MM.1S (cell line): ENCODE measurements at places on chromosomes 11 and 22.

DNA sequence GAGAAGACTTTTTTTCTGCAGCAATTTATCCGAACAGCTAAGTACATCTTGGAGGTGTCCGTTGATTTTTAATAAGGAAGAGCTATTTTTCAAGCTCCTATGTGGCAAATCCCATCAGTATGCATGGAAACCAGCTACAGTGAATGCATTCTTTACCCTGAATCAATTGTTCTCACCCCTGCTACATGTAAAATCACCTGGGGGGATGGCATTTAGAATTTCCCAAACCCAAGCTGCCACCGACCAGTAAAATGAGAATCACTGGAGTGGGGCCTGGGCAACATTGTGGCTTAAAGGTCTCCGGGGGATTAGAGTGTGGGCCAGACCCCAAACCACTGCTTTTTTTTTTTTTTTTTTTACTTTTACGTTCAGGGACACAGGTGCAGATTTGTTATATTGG, 2.8 kb upstream of the ZNF195 start:
- no peak for DNase-seq

GRCh38 chr22:39723899-39724351, 153.4 kb downstream of the CACNA1I start:
- DNase-seq: no peak

DNA sequence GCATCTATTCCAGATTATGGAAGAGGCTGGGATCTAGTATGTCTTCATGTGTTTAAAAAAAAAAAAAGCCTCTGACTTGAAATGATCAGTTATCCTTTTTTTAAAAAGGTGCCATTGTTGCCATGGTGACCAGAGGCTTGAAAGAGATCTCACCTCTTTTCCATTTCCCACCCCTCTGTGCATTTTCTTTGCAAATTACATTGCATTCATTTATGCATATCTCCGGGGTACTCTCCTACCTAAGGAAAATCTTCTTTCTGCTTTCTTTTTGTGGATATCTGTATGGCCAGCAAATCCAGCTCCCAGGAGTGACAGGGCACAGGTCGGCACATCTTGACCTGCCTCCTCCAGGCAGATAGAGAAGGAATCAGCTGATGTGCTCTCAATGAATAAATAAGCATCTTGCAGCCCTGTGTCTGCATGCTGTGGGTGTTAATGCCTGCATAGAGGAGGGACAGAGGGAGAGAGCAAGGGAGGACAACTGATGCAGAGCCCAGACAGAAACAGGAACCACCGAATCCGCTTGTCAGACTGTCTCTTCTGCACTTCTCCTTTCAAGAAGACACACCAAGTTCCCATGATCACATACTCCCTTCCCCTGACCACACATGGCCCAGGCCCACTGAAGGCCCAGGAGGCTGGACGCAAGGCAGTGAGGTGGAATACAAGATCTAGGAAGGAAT, 50.9 kb downstream of the CWC15 start:
- no peak for DNase-seq

GRCh38 chr11:36411202-36411640, 98.9 kb downstream of the TRAF6 start:
- DNase-seq: no peak

DNA sequence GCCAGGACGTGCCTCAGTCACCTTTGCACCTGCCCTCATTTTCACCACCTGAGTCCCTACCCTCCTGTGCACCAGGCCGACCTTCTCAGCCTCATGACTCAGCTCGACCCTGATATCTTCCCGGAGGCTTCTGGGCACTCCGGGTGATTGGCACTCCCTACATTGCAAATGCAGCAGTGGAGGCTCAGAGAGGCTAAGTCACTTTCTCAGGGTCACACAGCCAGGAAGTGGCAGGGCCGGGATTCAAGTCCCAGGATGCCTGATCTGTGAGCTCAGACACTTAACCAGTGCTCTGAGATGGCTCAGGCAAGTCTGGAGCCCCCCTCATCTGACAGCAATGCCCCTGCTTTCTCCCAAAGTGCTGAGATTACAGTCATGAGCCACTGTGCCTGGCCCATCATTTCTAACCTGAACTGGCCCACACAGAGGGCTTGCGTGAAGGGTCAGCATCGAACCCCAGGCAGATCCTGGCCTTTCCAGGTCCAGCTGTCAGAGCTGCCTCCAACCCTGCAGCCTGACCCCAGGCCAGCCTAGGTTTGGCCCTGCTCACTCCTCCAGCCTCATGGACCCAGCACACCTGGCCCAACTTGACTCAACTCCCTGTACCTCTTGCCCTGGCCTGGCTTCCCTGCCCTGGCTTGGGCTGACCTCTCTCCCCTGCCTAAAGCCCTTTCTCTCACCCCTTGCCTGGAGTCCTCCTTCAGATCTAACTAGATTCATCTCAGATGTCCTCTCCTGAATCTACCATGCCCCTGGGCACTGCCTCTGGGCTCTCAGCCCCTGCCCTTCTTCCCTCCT, 40.7 kb upstream of the RTL6 start:
- no peak for DNase-seq

DNA sequence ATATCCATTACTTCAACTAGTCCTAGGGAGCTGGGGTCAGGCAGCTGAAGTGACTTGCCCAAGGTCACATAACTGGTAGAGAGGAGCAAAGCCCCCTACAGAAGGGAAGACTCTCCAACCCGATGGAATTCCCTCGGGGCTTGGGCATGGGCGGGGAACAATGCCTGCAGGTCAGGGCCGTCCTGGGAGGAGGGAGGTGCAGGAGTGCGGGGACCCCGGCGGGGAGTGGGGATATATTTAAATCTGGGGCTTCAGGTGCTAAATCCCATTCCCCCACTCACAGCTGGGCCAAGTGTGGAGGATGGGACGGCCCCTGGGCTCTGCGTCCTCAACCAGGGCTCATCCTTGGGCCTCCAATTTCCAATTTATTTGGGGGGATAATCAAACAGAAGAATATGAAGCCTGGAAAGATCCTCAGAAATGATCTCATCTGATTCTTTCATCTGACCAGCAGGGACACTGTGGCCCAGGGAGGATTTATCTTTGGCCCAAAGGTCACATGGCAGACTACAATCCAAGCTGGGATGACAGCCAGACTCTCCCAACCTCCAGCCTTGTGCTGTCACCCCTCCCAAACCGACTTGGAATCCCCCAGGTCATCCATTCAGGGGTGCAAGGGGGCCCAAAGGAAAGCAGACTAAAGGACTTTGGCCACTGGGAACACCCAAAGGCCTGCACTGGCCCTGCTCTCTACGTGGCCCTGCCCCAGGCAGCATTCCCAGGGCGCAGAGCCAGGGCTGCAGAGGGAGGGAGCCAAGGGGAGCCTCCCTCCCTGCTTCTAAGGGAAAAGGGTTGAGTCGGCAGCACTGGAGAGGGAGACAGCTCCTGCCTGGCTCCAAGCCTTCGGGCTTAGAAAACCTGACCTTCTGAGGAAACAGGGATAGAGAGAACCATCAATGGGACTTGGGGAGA, 8.7 kb upstream of the C1QTNF6 start:
- no peak for DNase-seq

DNA sequence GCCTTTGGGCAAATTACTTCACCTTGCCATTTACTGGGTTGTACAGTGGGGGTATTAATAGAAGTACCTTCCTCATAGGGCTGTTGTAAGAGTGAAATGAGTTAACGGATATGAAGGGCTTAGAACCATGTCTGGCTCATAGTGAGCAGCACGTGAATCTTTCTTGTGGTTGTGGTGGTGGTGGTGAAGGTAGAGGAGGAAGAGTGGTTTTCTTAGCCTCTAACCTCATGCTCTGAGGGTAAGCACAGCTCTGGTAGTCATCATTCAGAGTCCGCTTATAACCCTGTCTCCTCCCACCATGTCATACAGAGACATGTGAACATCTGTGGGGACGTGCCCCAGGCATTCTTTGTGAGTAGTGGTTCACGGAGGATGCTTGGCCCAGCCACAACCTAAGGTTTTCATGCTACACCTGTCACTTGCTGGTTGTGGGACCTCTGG, 43.6 kb downstream of the TEAD1 start:
- DNase-seq: peak; percentile 97

DNA sequence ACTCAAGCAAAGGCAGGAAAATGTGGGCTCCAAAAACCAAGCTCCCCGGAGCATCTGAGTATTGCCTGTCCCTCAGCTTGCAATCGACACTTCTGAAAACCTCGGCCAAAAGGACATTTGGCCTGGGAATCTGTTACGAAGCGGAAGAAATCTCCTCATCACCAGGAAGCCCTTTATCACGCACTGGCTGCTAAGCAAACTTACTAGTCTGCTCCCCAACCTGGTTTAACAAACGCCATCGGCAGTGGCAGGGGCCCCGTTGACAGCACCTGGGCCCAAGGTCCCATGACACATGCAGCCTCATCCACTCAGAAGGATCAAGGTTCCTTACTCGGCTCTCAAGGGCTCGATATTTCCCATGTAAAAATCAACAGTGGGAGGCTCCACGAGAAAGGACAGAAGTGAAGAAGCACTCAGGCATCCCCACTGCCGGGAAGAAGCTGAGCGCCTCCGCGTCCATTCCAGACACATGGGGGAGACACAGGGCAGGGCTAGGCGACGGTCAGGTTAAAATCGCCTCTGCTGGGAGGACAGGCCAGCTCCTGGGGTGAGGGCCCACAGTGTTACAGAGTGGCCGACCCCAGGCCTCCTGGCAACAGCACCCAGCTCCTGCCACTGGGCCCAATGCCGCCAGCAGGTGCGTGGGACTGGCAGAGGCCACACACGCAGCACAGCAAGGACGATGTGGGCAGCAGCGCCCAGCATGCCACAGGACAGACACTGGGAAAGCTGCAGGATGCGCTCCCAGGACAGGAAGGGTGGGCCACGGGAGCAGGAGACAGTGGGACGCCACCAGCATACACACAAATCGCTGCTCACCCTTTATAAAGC, 27.1 kb downstream of the BRD1 start:
- DNase-seq: no peak

GRCh38 chr11:120031612-120032600, 106.0 kb downstream of the TRIM29 start:
- DNase-seq: no peak

GRCh38 chr11:17439316-17439782, 37.3 kb downstream of the ABCC8 start:
- no peak for DNase-seq

- peak; percentile 67 for DNase-seq
Observed at GRCh38 chr22:36808721-36809344, 8.0 kb downstream of the PVALB start.

GRCh38 chr11:3817181-3817800, 8.9 kb downstream of the PGAP2 start:
- DNase-seq: no peak

DNA sequence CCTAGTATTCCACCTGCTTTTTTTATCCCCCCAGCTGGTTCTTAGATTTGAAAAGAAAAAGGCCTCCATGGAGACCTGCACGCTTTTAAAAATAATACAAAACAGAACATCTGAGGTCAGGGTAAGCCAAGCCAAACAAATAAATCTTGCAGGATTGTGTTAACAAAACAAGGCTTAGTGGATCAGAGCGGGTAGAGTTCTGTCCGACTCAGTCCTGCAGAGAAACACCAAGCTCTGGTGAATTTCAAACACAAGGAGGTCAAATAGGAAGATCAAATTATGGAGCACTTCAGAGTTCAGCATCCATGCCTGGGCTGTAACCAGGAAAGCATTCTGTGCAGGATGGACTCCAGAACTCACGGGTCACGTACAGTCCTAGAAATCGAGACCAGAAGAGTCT, 86.9 kb downstream of the SYN3 start:
- DNase-seq: no peak

- DNase-seq: no peak
Observed at GRCh38 chr11:13962562-13963168, at the start of gene SPON1. SPON1 (plus strand) TSS chr11:13962723; CDS start chr11:13962905, 182 bp downstream.

- peak; percentile 45 for DNase-seq
Observed at GRCh38 chr22:24400726-24401596, 26.4 kb upstream of the ADORA2A start.

DNA sequence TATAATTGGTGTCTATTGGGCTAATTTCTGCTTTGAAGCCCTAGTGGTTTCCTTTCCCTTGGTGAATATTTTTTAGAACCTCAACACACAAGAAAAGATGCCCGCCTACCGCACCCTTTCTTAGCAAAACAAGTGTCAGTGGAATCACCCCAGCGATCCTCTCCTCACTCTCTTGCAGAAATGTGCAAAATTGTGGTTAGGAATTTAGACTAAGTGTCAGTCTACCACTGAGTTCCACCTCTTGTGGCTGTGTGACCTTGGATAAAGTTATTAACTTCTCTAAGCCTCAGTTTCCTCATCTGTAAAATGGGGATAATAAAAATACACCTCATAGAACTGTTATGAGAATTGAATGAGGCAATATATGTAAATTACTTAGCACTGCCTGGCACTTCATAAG, 5.3 kb upstream of the JAML start:
- DNase-seq: no peak

DNA sequence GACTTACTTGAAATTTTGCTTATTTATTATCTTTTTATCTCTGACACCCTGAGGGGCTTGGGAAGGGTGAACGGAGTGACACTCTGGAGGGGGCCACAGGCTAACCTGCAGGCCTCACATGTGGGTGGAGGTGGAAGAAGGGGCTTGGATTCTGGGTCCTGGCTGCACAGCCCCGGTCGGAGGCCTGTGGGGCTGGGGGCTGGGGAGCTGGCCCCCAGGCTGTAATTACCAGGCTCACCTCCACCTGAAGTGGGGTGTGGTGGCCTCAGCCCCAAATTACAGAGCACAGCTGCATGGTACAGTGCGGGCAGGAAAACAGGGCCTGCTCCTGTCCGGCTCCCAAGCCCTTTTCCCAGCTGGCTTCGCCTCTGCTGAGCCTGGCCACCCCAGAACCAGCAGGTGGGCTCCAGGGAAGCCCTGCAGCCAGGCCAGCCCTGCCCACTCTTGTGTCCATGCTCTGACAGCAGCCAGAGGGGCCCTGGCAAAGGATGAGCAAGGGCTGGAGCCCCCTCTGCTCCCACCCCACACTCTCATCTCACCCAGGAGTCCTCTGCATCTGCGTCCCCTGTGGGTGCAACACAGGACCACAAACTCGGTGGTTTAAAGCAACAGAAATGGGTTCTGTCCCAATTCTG, 48.0 kb downstream of the IGF2 start:
- no peak for DNase-seq

- no peak for DNase-seq
Observed at GRCh38 chr11:57213342-57214097, 23.5 kb downstream of the APLNR start.

DNA sequence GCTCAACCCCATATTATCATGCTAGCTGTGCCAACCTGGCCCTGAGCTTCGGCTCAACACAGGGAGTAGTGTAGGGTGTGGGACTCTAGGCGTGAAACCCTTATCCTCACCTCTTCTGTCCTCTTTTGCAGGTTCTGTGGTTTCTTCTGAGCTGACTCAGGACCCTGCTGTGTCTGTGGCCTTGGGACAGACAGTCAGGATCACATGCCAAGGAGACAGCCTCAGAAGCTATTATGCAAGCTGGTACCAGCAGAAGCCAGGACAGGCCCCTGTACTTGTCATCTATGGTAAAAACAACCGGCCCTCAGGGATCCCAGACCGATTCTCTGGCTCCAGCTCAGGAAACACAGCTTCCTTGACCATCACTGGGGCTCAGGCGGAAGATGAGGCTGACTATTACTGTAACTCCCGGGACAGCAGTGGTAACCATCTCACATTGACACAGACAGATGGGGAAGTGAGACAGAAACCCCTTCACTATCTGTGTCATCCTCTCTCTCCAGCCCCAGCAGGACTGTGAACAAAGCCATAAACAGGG, 76.4 kb downstream of the GGTLC2 start:
- peak; percentile 36 for DNase-seq
